NCI-H526 (cell line): ENCODE measurements at places on chromosomes 1 and 21.

- DNase-seq: no peak
Measured at GRCh38 chr1:32791881-32792280, 25.3 kb downstream of the YARS1 start.

DNA sequence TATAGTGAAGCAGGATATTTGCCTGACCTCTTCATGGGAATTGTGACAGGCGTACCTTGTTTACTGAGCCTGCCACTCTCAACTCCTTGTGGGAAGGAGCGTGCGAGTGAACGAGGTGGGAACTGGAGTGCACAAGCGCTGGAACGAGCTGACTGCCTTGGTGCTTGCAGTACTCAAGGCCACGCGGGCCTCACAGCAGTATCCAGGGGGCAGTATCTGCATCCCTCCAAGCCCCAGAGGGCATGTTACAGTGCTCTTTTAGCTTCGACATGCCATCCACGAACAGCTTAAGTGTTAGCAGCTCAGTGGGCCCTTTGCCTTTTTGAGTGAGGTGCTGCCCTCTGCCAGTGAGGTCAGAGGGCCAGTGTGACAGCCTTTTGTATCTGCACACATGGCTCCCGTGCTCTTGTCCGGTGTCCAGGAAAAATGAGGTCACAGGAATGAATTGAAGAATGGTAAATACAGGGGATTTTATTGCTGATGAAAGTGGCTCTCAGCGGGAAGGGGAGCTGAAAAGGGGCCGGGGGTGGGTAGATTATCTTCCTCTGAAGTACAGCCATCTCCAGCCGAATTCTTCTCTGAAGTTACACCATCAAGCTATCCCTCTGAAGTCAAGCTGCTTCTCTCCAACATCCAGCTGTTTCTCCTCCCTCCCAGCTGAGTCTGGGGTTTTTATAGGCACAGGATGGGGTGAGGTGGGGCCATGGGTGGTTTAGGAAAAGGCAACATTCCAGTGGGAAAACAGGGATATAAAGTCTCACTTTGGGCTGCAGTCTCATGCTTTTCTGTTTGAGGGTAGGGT lies 69.3 kb downstream of the EPB41 start:
- no peak for DNase-seq

DNA sequence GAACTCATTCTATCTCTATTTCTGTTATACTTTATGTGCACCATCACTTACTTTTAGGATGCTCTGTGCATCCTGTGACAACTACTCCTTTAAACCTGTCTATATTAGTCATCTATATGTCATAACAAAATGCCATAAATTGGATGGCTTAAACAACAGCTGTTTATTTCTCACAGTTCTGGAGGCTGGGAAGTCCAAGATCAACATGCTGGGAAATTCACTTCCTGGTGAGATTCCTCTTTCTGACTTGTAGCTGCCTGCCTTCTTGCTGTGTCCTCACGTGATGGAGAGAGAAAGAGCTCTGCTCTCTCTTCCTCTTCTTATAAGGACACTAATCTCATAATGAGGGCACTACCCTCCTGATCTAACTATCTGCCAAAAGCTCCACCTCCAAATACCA lies 62.3 kb upstream of the RCOR3 start:
- no peak for DNase-seq

DNA sequence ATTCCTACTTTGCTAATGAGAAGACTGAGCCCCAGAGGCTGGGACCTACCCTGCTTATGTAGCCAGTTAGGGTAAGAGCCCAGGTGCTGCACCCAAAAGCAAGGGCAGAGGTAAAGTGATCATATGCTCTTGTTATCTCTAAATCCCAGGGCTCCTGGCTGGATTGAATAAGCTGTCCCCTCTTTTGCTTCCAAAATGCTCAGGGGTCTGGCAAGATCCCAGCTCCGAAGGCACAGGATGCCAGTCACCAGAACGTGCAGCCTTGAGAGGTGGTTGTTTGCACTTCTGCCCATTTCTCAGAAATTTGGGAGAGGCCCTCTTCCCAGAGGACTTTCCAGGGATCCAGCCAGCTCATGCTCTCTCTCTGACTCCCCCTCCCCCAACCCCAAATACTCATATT lies 142.4 kb upstream of the TMEM51 start:
- no peak for DNase-seq

- DNase-seq: no peak
Measured at GRCh38 chr1:45541193-45541592, 9.4 kb upstream of the AKR1A1 start.

GRCh38 chr1:211623515-211623914 lies 44.6 kb upstream of the SLC30A1 start:
- DNase-seq: no peak

DNA sequence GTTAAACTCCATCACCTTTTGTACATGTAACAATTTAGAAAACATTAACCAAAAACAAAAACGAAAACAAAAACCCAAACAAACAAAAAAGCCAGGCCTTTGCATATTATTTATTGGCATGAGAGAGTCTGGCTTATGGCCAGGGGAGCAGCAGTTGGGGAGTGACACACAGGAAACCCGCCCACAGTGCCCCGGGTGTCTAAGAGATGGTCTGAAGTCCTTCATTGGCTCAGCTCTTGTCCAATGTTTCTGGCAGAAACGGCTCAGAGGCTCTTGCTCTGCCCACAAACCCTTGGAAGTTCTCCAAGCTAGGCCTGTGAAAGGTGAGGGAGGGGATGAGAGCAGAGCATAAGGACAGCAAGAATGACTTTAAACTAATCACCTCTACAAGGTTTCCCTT lies 131.5 kb downstream of the CNIH3 start:
- no peak for DNase-seq

- no peak for DNase-seq
Measured at GRCh38 chr1:181094416-181095212, 6.1 kb downstream of the IER5 start.

DNA sequence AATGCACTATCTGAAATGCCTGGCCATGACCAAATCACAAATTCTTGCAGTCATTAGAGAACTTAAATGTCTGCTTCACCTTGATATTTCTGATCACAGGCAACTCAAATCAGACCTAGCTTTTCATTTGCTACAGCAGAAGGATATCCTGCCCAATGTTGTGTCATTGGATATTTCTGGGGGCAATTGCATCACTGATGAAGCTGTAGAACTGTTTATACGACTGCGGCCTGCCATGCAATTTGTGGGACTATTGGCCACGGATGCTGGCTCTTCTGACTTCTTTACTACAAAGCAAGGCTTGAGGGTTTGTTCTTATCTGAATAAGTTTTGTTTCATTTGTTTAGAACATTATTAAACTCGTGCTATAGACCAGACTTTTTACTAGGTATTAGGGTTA lies 14.9 kb downstream of the ZYG11A start:
- DNase-seq: no peak

DNA sequence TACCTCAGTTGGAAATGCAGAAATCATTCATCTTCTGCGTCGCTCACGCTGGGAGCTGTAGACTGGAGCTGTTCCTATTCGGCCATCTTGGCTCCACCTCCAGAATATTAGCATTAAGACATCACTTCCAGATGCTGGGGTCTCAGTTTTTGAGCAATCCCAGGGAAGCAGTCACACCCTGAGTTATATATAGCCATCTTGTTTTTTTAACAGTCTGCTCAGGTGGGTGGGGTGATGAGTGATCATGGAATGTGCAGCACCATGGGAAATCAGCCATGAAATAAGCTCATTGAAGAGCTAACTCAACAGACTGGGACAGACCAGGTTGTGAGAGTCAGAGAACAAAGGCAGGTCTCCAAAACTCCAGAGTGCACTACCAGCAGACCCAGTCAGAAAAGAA lies 27.0 kb upstream of the HMGB4 start:
- DNase-seq: no peak

- DNase-seq: no peak
Measured at GRCh38 chr21:17763288-17764037, 55.7 kb downstream of the C21orf91 start.

GRCh38 chr1:174406421-174406820 lies 41.3 kb upstream of the GPR52 start:
- DNase-seq: no peak

- no peak for DNase-seq
Measured at GRCh38 chr1:89286549-89287180, 14.0 kb upstream of the GBP5 start.

DNA sequence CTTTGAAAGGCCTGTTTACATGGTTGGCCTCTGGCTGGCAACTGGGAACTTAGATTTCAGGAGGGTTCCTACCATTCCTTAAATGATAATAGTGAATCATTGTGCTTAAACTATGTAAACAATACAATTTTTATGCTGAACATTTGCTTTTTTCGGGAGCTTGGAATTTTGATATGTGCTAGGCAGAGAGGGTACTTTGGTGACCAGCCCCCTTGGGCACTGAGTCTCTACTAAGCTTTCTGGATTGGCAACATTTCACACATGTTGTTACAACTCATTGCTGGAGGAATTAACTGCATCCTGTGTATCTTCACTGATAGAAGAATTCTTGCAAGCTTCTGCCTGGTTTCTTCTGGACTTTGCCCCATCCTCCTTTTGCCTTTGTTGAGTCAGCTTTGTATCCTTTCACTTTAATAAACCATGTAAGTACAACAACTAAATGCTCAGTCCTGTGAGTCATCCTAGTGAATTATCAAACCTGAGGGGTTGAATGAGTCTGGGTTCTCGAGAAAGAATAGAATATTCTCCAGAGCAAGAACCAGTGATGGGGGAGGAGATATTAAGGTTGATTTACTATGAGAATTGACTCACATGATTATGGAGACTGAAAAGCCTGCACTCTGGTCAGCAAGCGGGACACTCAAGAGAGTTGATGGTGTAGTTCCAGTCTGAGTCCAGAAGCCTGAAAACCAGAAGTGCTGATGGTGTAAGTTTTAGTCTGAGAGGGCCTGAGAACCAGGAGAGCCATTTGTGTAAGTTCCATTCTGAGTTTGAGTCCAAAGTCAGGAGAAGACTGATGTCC lies 3.1 kb upstream of the SLC16A4 start:
- no peak for DNase-seq

- no peak for DNase-seq
Measured at GRCh38 chr1:89918127-89918793, 76.7 kb upstream of the ZNF326 start.

GRCh38 chr1:8047686-8048445 lies 21.8 kb upstream of the ERRFI1 start:
- DNase-seq: no peak

DNA sequence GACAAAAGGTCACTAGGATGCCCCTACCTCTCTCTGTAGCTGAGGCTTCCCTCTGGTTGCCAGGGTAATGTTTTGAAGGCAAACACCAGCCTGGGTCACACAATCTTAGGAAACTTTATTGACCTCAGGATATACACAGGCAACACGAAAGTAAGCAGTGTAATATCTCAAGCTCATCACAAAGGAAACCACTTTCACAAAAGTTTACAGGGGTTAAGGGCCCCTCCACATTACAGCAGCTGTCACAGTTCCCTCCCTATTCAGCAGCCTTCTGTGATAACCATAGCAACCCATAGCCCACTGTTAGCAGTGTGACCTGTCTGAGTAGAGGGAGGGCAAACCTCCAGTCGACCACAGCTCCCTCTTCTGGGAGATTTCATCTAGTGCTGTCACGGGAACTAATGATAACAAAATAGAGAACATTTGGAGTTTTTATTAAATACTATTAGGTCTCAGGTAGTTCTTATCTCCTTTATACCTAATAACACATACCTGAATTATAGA lies 149.8 kb downstream of the PTPRC start:
- DNase-seq: peak; percentile 1

- DNase-seq: no peak
Measured at GRCh38 chr1:6803357-6803756, 18.1 kb downstream of the CAMTA1 start.

DNA sequence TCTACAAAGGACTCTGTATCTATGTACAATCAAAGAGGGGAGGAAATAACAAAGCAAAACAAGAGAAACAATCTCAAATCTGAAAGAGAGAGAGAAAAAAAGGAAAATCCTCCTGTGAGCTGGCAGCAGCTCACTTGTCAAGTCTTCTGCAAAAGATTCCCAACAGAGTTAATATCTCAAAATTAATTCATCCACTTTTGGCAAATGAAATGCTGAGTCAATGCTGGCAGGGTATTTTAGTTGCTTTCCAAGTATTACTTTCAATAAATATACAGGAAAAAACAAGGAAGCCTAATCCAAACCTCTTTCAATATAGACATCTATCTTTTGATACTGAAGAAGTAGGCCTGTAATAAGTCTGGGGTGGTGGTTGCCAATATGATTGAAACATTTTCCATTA lies 613.9 kb upstream of the NEGR1 start:
- DNase-seq: no peak

DNA sequence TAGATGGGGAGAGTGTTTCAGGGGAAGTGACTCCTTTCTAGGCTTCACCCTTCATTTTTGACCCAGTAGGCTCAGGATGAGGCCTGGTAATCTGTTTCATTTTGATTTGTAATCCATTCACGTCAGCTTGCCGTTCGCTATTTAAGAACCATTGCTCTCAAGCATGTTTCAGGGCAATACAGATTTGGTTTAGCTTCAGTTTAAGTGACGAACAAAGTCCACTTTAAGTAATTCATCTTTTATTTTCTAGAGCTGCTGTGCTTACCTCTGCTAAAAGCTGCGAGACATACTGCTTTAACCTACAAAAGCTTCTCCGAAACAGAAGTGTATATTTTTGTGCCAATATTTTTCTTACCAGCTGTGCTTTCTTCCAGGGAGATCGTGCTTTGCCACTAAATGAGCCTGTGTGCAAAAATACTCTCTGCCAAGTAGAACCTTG lies 8.9 kb upstream of the FMO3 start:
- no peak for DNase-seq

- DNase-seq: no peak
Measured at GRCh38 chr1:12179111-12179519, 12.3 kb downstream of the TNFRSF1B start.

GRCh38 chr1:1835546-1835945 lies 55.3 kb downstream of the GNB1 start:
- no peak for DNase-seq

GRCh38 chr1:234222561-234223280 lies 150.5 kb upstream of the COA6 start:
- no peak for DNase-seq

- no peak for DNase-seq
Measured at GRCh38 chr1:8361198-8361849, 43.4 kb downstream of the SLC45A1 start.

- no peak for DNase-seq
Measured at GRCh38 chr21:33682992-33683627, 40.8 kb downstream of the ITSN1 start.

DNA sequence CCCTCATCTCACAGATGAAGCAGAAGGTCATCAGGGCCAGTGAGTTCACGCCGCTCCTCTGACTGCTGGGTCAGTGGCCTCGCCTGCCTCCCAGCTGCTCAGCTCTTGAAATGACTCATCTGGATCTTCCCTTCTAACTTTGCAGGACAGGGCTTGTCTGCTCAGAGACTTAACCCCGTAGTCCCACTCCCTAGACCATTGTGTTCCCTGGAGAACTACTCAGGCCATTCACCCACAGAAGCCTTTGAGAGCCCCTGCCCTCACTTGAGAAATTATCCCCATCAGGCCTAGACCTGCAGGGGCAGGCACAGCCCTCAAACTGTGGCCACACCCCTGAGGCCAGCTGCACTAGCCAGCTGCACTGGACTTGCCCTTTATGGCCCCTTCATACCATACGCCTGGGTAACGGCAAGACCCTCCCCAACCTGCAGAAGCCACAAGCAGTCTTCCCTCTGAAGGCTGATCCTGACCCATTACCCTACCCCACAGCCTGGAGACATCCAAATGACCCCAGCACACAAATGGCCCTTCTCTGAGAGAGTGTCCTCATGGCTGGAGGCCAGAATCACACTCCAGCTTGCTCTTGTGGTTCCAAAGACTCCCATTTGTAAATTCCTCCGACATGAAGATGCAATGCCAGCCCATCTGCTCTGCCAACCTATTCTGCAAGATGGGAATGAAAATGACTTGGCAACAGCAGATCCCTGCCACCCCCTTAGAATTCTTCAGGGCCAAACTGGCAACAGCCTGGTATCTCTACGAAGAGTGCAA lies 33.2 kb downstream of the RCSD1 start:
- no peak for DNase-seq
